ENCODE measurements at places on chromosomes 5 and 9.

- DNase-seq, result no peak
Observed at GRCh38 chr5:78671609-78672008, 23.0 kb upstream of the LHFPL2 start.

DNA sequence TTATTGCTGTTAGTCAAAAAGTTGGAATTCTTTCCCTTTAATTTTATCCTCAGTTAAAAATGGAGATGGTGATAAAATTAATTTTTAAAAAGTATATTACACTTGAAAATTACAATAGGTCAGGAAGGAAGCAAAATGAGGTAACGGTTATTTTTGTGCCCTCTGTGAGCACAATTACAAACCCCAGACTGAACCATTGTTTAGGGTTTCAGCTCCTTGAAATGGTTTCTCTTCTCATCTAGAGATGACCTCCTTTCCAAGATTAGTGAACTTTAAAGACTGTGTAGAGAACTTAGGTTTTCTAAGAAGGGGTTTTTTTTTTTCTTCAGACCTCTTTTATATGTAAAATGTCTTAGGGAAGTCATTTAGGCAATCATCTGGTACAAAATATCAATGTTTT lies 126.2 kb upstream of the CHD1 start:
- no peak for DNase-seq

DNA sequence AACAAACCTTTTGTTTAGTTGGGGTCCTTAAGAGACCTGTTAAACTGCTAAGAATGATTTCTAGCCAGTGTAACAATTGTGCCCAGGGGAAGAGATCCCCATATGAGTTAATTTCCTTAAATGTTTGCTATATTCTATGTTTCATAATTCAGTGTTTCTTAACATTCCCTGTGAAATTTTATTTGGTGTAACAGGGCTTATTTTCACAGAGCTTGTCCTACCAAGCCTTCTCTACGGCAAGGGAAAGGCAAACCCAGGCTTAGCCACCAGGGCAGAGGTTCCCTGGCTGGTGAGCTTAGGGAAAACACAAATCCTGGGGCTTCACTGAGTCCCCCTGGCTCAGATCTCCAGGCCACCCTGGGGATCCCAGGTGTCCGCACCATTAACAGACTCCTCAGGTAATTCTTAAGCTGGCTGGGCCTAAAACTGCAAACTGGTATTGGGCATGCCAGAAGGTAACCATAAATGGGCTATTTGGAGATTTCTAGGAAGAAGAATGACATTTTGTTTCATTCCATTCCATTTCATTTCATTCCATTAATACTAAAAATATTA lies 17.0 kb upstream of the LCP2 start:
- no peak for DNase-seq

DNA sequence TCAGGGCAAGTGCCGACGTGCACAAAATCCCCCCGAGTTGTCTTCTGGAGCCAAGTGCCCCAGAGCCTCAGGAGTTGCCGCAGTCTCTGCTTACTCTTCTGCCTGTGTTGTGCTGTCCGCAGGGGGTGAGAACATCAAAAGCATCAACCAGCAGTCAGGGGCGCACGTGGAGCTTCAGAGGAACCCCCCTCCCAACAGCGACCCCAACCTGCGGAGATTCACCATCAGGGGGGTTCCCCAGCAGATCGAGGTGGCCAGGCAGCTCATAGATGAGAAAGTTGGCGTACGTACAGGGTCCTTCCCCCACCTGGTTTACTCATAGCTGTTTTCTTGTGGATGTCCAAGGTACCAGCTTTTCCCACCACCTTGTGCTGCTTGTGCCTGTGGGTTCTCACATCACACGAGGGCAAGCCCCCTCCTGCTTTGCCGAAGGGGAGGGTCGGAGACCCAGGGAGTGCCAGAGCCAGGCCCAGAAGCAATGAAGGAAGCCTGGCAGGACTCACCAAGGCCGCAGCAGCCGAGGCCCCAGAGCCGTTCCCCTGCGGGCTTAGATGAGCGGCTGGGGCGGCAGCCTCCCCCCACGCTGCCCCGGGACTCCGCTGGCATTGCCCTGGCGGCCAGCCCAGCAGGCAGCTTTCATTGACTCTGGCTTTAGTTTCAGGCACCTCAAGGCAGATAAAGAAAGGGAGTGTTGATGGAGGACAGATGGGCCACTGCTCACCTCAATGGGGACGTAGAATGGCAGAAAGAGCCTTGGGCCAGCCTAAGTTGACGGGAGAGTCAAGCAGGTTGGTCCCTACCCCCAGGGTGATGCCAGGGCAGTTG lies 33.7 kb upstream of the PRDM12 start:
- no peak for DNase-seq

DNA sequence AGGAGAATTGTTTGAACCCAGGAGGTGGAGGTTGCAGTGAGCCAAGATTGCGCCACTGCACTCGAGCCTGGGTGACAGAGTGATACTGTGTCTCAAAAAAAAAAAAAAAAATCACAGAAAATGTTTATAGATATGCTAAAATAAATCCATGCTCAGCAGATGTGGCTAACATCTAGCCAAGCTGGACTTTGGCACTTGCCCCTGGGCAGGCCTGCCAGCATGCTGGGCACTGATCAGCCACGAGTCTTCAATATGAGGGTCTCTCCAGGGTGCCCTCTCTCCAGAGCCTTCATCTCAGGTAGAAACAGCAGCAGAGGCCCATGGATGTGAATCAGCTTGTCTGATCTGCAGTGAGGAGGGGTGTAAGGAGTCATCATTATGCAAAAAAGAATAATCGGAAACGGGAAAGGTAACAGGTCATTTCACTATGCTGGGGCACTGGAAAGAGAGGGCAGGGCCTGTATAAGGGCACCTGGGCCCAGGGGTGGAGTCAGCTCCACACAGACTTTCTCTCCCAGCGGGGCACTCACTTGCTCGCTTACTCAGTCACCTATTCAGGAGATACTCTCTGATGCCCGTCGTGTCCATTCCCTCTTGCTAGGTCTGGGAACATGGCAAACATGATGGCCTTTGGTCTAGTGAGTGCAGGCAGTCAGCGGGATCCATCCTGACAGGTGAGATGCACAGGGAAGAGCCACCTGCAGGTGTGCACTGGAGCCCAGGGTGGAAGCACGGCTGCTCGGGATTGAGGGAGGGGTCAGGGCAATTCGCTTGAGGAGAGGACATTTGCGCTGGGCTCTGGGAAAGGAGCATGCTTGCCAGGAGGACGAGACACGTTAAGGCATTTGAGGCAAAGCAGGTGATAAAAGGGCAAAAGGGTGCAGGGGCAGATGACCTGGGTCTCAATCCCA lies 17.1 kb downstream of the RNF44 start:
- no peak for DNase-seq

GRCh38 chr9:15834541-15834940 lies 281.7 kb downstream of the CCDC171 start:
- DNase-seq, result no peak

GRCh38 chr5:115575167-115576070 lies 26.9 kb downstream of the TICAM2 start:
- no peak for DNase-seq

DNA sequence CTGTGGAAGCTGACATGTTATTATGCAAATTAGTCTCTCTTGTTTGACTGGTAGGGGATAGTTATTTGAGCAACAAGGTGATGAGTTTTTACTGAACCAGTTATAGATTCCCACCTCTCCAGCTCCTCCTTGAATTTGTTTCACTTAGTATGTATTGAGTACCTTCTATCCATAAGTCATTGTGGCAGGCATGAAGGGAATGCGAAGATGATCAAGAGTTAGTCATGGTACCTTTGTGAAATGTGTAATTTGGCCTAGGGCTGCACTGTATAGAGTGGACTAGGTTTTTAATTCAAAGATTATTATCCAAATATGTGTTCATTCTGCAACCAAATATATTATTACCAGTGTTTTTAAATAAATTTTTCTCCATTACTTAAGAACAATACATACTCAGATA lies 110.1 kb downstream of the HACD4 start:
- no peak for DNase-seq

DNA sequence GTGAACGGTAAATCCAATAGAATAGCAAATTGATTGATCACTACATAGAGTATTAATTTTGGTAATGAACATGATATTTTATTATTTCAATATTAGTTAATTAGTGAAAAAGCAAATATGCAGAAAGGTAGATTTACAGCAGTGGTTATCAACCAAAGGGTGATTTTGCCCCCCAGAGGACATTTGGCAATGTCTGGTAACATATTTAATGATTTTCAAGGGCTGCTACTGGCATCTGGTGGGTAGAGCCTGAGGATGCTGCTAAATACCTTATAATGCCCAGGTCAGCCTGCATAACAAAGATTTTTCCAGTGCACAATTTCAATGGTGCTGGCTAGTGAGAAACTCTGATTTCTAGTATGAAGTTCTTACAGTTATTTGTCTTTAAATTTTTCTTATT lies 1313.7 kb downstream of the PTPRD start:
- DNase-seq, result peak; percentile 22

- DNase-seq, result no peak
Observed at GRCh38 chr5:80871541-80871961, 88.6 kb upstream of the RASGRF2 start.

DNA sequence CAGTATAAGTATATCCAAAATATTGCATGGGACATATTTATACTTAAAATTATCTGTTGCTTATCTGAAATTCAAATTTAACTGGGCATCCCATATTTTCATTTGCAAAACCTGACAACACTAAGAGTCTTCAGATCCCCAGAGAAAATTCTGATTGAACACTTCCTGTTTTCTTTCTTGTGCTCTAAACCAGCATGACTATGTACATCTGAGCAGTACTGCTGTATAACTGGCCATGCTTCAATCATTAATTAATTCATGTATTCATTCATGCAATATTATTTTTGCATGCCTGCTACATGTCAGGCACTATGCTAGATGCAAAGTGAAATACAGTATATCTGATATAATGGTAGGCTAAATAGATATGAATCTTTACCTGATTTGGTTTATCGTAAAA lies 461.2 kb downstream of the TLR4 start:
- DNase-seq, result no peak
